ENCODE measurements at places on chromosomes 5 and 9.

- no peak for DNase-seq
Measured at GRCh38 chr5:54081415-54081814, 229.0 kb downstream of the ARL15 start.

DNA sequence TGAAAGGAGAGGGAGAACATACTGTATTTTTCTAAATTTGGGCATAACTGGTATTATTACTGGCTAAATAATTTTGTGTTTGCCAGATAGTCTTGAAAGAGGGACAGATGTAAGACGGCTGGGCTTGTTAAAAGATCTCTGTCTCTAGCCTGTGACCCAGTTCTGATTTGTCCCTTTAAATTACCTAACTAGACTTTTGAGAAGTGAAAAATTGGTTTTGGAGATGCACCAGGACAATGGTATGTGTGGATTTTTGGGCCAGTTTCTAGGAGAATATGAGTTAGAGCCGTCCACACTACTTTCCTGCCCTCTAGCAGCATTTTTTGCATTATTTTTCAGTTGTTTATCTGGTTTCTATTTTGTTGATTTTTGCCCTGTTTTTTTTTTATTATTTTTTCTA is 33.5 kb downstream of the LNPEP start:
- DNase-seq: no peak

- DNase-seq: no peak
Measured at GRCh38 chr5:169408171-169408570, 107.2 kb upstream of the SLIT3 start.

DNA sequence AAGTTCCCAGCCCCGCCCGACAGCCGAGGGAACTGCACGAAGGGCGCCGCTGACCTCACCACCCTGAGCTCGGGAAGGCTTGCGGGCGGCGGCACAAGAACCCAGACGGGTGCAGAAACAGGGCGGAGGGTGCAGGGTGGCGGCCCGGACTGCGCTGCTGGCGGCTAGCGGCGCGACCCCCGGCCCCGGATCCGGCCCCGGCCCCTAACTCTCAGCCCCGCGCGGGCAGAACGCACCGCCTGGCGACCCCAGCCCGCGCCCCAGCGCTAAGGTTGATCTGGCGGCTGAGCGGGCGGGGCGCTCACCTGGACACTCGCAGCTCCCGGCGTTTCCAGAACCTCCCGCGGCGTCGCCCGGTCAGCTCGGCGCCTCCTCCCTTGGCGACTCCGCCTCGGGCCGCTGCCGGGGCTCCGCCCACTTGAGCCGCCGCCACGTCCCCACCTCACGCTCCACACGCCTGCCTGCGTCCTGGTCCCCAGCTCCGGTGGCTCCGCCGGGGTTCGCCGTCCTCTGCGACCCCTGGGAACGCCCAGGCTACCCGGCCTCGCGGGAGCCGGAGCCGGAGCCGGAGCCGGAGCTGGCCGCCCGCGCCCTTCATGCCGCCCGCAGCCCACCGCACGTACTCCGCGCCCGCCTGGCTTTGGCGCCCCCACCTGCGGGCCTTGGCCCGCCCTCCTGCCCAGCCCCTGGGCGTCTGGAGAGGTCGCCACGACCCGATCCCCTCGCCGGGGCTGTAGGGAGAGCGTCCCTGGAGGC is at the start of gene P4HA2:
Gene P4HA2, minus strand, starts transcription at position 369 of the 756 bp plus-strand sequence. CDS start 9,227 bp downstream, outside the sequence.
- DNase-seq: peak; percentile 65

GRCh38 chr5:1480217-1480616 is 35.0 kb upstream of the SLC6A3 start:
- no peak for DNase-seq

GRCh38 chr5:113652161-113652560 is 138.7 kb downstream of the YTHDC2 start:
- no peak for DNase-seq

Measured in caudate nucleus (tissue), 63 donors.